ENCODE measurements at places on chromosomes 5 and 9. TPM values are rescaled to one million over a fixed set of nuclear protein-coding genes. Genes with fewer than 3 reads are reported as not detected.

The ASPN gene
- 0.44 TPM for total RNA-seq

DNA sequence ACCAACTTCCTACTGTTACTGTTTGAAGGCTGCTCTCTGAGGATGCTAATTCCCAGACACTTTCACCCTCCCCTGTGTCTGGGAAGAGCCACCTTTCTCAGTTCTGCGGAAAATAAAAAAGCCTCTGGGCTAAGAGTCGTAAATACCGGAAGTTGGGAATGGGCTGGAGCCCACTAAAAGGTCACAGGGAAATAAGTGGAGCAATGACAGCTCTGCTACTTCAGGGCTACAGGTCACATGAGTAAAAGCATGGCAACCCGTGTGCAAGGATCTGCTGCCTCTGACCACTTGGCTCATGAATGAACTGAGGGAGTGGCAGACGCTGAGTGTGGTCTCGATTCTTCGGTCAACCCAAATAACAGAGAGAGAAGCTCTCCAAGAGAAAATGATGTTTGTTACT, 25.8 kb upstream of the ATP6V1G1 start:
- no peak for DNase-seq

The ADGRD2 gene
- total RNA-seq: not detected

GRCh38 chr9:98324801-98325200, 69.4 kb upstream of the TBC1D2 start:
- no peak for DNase-seq

GRCh38 chr9:88750832-88751360, 215.9 kb downstream of the NXNL2 start:
- DNase-seq: no peak

- DNase-seq: no peak
Measured at GRCh38 chr9:132356324-132356924, 1.6 kb upstream of the SETX start.

GRCh38 chr9:27367175-27367798, 70.3 kb upstream of the EQTN start:
- DNase-seq: no peak

DNA sequence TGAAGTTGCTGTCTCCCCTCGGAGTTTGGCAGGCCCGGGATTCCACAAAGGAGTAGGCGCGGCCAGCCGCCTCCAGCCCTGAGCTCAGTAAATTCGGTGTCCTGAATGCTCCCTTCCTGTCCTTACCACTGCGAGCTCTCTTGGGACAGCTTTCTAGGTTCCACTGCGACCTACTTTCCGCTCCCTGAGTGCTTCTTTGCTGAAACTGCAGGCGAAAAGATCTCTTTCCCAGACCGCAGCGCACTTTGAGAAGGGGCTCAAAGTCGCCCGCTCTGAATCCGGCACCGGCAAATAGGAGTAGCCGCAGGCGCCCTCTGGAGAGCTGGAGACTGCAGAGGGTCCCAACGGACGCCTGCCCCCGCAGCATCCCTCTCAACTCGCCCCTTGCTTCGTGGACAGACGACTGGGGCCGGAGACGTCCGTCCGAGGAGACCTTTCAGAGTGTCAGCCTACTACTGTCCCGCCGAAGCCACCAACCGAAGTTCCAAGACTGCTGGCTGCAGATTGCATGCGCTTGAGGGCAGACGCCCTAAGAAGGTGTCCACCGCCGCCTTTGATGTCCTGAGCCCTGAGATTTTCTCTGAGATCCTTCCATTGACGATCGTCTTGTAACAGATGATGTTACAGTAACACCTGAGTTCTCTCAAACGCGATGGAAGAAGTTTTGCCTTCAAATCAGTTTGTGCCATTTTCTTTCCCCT, 96.0 kb downstream of the ANXA2R start:
- DNase-seq: no peak

DNA sequence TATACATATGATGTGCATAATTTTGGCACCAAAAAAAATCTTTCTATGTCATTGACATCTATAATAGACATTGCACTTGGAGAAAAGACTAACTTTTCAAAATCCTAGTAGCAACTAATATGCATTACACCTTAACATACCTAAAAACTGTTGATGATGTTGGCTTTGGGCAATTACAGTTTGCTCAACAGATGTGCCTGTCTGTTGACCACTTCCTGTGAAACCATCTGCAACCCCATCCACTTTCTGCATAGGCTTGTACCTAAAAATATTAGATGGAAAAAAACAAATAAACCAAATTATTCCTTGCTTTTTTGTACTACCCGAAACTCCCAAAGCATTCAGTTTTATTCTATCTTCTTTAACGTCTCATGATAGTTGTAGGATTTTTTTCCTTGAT, 248.6 kb downstream of the RFX3 start:
- no peak for DNase-seq

DNA sequence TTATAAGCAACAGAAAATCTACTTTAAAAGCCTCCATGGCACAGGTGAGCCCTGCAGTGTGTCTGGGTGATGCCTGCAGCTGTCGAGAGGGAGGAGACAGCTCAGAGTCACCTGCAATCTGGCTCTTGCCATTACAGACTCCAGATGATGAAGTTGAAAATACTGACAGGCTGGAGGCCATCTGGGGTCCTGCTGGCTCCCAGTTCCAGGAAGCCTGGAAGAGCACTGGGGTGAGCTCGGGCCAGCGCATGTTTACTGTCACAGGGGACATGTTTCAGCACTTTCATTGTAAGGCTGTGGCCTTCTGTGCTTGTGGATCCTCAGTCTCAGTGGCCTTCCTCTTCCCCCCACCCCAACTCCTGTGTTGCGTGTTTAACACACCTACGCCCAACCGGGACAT, 28.4 kb downstream of the CEL start:
- no peak for DNase-seq

GRCh38 chr5:67085616-67086015, 111.0 kb downstream of the CD180 start:
- DNase-seq: no peak

GRCh38 chr5:150593996-150594395, 46.5 kb upstream of the SYNPO start:
- no peak for DNase-seq

The CLIC3 gene
- not detected for total RNA-seq

DNA sequence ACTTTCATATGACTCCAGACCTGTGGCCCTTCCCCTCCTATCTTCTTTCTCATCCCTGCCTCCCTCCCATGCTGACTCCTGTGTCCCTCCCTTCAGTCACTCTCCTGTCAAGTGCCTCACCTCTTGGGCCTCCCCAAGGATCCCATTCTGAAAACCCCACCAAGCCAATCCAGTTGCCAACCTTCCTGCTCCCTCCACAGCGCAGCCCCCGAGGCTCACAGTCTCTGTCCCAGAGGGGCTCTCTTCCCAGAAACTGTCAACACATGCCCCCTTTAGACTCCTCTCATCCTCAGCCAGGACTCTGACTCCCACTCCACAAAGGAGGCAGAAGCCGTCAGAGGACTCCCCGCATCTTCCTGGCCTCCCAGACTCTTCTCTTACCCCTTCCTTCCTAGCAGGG, 30.8 kb downstream of the ACSL6 start:
- DNase-seq: no peak

GRCh38 chr5:136776022-136776927, 410.9 kb upstream of the TRPC7 start:
- no peak for DNase-seq

DNA sequence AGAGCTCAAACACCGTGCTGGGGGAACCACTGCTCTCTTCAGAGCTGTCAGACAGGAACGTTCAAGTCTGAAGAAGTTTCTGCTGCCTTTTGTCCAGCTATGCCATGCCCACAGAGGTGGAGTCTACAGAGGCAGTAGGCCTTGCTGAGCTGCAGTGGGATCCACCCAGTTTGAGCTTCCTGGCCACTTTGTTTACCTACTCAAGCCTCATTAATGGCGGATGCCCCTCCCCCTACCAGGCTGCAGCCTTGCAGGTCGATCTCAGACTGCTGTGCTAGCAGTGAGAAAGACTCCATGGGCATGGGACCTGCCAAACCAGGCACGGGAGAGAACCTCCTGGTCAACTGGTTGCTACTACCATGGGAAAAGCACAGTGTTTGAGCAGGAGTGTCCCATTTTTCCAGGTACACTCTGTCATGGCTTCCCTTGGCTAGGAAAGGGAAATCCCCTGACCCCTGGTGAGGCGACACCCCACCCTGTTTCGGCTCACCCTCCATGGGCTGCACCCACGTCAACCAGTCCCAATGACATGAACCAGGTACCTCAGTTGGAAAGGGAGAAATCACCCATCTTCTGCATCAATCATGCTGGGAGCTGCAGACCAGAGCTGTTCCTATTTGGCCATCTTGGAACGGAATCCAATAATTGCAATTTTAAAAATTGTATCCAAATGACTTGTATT, 246.9 kb upstream of the ADAMTS16 start:
- no peak for DNase-seq

The SPATA31A7 gene
- total RNA-seq: not detected

DNA sequence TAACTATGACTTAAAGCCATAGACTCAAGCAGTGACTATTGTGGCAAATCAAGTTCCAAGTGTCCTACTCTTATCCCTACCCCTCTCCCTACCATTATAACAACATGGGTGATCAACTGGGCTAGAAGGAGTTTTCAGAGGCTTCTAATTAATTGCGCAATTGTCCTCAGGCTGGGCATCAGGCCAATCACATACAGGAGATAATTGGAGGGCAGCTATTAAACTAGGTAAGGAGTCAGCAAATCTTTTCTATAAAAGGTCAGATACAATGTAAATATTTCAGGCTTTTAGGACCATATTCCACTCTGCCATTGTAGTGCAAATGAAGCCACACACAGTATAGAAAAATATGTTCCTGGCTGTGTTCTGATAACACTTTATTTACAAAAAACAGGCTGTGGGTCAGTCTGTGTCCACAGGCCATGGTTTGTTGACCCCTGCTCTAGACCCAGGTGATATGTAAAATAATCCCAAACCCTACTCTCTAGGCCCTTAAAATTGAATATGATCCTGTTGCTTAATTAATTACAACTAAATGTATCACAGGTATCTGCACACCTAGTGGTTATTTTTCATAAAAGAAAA, 141.4 kb upstream of the PIK3R1 start:
- DNase-seq: no peak

The SLCO4C1 gene
- 1.7 TPM for total RNA-seq

DNA sequence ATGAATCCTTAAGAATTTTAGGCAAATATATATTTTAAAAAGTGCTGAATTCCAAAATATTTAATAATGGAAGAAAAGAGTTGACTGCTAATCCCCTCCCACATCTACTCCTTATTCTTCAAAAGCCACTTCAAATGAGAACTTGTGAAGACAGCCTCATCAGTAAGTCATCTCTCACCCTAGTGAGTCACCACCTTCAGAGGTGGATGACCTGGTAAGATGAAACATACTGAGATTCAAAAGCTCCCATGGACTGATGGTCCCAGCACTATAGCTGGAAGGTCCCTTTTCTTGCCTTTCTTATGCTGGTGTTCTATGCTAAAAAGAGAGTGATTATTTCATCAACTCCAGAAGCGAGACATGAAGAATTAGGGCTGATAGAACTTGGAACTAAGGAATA, 37.8 kb upstream of the SPDL1 start:
- DNase-seq: no peak

The REEP2 gene
- total RNA-seq: 176 TPM

The PCDHB9 gene
- total RNA-seq: 10.0 TPM

DNA sequence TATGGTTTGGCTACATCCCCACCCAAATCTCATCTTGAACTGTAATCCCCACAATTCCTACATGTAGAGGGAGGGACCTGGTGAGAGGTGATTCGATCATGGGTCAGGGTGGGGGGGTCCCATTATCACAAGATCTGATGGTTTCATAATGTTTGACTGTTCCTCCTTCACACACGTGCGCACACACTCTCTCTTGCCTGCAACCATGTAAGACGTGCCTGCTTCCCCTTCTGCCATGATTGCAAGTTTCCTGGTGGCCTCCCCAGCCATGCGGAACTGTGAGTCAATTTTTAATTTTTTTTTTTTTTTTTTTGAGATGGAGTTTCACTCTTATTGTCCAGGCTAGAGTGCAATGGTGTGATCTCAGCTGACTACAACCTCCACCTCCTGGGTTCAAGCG, 27.0 kb downstream of the FAM169A start:
- no peak for DNase-seq

The PCDHB14 gene
- total RNA-seq: 12.4 TPM

- no peak for DNase-seq
Measured at GRCh38 chr5:132747616-132748440, 602 bp downstream of the CCNI2 start.

The MAPK9 gene
- total RNA-seq: 104 TPM

The ADAM19 gene
- total RNA-seq: 15.3 TPM

- no peak for DNase-seq
Measured at GRCh38 chr9:99040911-99041582, 63.9 kb upstream of the TGFBR1 start.

- DNase-seq: no peak
Measured at GRCh38 chr5:155097995-155098394, 84.4 kb downstream of the KIF4B start.

The MCIDAS gene
- total RNA-seq: 0.31 TPM

GRCh38 chr9:126635661-126636439, 22.1 kb downstream of the LMX1B start:
- DNase-seq: no peak

The SLC9A3 gene
- 1.3 TPM for total RNA-seq

DNA sequence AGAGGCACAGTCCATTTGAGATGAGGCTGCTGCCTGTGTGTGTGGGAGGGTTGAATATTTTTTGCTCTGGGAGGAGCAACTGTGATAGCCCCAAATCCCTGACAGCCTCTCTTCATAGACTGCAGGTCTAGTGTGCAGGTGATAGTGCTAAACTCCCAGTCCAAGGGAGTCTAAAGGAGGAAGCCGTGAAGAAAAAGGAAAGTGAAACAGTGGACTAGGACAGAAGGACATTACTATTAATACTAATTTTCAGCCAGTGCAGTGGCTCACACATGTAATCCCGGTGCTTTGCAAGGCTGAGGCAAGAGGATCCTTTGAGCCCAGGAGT, 295.0 kb downstream of the PDE4D start:
- no peak for DNase-seq

DNA sequence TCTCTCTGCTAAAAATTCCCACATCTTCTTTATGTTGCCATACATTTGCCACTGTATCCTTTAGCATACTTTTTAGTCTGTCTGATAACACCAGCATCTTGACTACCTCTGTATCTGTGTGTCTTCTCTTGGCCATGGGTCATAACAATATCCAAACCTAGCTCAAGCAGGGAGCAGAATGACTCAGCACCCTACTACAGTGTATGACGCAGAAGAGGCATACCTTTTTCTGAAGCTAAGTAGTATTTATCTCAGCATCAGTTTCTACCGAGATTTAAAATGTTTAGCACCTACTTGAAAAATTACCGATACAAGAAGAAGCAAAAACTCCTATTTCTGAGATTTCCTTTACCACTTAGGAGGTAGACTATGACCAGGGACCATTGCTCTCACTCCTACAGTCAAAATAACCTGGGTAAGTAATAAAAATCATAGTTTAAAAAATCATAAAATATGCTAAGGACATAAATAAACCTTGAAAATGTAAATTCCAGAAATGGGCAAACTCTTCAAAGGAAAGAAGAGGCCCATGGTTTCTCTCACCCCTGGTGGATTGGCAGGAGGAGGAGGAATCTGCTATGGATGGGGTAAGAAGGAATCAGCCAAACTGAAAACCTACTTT, 286.5 kb downstream of the MAST4 start:
- no peak for DNase-seq
